T-helper 9 cell (primary cell): ENCODE measurements at places on chromosomes 5 and 9.

DNA sequence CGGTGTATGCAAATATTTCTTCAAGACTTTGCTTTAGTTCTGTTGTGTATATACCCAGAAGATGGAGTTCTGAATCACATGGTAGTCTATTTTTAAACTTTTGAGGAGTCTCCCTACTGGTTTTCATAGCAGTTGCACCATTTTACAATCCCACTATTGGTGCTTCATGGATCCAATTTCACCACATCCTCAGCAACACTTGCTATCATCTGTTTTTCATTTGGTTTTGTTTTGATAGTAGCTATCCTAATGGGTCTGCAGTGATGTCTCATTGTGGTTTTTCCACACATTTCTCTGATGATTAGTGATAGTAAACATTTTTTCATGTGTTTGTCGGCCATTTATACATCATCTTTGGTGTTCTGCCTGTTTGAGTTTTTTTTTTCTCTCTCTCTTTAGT lies 1339.3 kb downstream of the EFNA5 start:
- no peak for DNase-seq

GRCh38 chr9:4082948-4083347 lies 216.9 kb downstream of the GLIS3 start:
- DNase-seq, result no peak

DNA sequence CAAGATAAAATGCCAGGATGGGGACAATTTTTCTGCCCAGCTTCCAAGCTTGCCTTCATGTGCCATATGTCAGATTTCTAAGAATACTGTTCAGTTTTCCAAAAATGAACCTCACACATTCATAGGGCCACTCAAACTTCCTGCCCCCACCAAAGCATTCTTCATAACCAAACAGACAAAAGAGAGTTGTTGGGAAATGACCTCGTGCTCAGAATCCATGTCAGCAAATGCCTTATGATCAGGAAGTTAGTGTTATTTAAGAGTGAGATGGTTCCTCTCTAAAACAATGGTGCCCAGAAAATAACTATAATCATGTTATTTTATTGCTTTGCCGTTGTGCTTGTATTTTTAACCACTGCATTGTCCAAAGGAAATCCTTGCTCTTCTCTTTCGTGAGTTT lies 208.2 kb downstream of the ZNF608 start:
- DNase-seq, result no peak

- no peak for DNase-seq
Measured at GRCh38 chr9:68947015-68947414, 66.9 kb downstream of the PRKACG start.

DNA sequence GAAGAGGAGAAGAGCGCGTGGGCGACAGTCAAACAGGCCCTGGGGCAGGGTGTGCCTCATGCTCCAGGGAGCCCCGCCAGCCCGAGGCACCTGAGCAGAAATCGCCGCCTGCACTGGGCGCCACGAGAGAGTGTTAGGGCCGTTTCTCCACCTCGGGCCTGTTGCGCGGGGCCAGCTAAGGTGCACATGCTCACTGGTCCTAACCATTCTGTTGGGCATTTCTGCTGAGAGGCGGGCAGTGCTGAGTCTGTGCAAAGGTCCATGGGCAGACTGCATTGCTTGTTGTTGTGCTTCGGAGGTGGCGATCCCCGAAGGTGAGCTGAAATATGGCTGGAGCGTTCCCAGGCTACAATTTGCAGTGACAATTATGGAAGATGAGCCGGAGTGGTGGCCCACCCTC lies 367.8 kb upstream of the SPATA31A5 start:
- DNase-seq, result no peak

DNA sequence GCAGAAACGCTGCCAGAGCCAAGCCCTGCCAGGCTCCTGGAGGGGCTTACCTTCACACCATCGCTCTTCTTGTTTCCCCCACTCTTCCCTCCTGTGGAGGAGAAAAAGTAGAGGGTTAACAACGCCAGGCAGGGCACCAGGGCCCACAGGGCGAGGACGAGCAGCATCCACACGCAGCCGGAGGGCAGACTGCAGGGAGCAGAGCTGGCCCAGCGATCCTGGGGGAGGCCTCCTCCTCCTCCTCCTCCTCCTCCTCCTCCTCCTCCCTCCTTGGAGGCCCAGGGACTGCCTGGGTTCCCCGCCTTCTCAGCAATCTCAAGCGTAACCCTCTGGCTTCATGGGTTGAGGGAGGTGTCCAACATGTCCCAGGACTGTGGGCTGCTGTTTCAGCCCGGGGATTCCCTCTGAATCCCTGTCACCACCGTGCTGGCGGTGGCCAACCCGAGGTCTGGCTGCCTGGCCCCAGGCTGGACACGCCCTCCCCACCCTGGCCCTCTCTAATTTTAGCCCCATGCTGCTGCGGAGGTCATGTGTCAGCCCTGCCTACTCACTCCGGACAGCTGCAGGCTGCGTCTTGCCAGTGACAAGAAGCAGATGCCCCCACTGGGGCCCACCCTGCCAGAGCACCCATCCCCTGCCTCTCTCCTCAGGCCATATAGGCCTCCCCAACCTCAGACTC lies 44.3 kb downstream of the CAMK2A start:
- DNase-seq, result no peak

DNA sequence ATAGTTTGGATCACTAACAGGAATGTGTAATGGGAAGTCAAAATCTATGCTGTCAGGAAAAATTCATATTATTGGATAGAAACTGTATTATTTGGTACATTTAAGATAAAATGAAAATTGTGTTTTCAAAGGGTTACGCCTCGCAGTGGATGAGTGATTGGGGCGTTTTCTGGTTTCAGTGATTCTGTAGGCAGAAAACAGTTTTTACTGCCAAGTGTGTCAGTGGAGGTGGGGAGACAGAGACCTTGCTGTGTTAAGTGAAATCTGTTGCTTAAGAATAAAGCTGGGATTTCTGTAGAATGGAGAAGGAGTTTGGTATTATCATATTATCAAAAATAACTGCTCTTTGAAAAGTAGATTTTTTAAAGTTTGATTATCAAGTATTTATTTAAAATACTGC lies 69.7 kb downstream of the GHR start:
- no peak for DNase-seq

DNA sequence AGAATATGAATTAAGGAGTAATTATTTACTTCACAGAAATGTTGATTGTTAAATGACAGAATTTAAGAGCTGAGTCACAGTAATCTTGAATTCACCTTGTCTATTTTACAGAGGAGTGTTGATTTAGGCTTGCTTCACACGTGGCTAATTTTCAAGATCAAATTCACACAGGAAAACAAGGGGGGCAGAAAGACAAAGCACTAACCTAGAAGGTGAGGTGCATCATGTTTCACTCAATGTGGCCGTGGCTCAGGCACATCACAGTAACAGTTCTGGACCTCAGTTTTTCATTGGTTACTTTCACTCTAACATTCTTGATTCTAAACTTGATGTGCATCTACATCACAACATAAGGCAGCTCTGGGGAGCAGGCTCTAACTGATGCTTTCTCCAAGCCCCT lies 69.6 kb upstream of the GNAQ start:
- no peak for DNase-seq

DNA sequence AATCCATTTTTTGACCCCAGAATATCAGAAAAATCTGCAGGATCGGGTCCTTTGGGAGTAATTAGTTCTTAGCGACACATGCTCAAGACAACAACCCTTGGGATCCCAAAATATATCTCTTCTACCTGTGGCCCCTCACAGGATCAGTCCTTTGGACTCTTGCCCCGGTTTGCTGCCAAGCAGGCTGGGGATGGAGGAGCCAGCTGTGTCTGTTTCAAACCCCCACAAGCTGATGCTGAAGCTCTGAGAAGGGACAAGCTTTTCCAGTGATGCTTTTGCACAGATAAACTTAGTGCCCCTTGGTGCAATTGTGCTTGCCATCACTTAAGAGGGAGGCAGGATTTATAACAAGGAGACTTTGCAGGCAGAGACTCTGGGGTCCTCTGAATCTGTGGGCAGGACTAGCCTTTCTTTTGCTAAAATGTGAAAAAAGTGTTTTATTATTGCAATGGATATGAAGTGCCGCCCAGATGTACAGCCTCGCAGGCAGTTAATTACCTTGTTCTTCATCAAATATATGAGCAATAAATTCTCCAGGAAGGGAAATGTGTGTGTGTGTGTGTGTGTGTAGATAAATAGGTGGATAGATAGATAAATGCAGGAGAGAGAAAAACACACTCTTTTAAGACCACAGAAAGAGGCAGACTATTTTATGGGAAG lies 9.6 kb upstream of the LHX2 start:
- no peak for DNase-seq

DNA sequence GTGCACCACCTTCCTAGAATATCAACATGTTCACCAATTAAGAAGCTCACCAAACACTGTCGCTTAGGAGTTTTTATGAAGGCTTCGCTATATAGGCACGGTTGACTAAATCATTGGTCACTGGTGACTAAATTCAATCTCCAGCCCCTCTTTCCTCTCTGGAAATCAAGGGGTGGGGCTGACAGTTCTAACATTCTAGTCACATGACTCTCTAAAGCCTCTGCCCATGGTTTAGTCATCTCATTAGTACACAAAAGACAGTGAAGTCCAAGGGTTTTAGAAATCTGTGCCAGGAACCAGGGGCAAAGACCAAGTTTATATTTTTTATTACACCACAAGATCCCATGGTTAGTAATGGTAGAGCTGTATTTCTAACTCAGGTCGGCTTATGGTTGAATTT lies 243.2 kb downstream of the ELAVL2 start:
- no peak for DNase-seq

DNA sequence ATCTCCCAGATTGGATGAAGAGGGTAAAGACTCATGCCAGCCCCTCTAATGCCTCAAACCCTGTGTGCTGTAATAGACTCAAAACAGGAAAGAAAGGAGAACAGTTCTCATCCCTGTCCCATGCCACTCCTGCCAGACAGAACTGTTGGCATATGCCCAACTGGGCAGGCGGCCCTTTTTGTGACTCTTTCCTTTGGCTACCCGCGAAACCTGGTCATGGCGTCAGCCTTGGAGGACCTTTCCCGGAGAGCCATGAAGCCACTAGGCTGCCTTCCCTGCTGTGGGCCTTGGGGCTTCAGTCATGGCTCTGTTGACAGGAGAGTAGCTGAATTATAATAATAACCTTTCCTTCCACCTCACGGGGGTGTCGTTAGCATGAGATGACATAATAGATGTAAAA lies 75.9 kb upstream of the SEMA6A start:
- DNase-seq, result no peak

DNA sequence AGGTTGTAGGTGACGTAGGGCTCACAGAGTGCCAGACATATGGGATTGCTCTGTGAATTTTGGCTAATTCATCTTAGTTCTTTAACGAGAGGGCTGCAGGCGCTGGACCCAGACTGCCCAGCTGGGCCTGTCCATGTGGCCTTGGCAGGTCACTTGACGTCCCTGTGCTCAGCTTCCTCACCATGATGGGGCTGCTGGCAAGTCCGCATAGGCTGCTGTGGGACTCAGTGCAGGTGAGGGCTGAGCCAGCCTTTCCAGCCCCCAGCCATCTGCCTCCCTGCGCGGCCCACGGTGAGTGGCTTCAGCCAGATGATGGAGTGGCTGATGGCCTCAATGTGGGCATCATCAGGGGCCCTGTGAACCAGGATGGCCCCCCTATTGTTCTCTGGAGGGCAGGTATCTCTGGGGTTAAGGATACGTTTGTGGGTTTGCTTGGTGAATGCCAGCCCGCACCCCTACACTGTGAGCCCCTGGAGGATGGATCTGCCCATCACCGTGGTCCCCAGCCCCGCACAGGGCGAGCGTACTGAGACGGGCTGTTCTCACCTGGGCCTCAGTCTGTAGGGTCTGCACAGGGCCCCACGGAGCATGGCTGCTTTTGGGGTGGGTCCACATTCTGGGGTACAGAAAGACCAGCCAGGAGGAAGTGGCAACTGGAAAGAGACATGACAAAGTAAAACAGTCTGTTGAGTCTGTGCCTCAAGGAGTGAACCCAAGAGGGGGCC lies 3.7 kb downstream of the CARD19 start:
- no peak for DNase-seq

DNA sequence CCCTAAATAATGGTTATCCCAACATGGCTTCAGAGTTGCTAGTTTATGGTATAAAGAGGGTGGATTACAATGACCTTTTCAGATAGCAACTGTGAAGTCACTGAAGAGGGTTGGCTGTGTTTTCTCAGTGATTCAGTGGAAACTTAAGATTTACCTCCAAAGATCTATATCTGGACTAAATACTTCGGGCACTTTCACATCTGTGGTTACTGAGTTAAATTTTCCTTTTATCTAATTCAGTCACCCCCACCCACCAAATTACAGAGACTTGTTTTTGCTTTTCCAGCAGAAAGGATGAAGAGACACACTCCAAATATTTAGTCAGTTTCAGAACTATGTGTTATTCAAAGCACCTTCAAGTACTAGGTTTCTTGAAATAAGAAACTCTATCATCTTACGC lies 573.2 kb downstream of the CCDC171 start:
- DNase-seq, result no peak

- no peak for DNase-seq
Measured at GRCh38 chr9:7139886-7140285, 382.1 kb downstream of the KDM4C start.

GRCh38 chr5:172695232-172696054 lies 54.4 kb downstream of the NEURL1B start:
- DNase-seq, result no peak

GRCh38 chr9:70073193-70073592 lies 29.5 kb downstream of the MAMDC2 start:
- no peak for DNase-seq

- DNase-seq, result no peak
Measured at GRCh38 chr5:114702136-114702535, 340.3 kb downstream of the KCNN2 start.

DNA sequence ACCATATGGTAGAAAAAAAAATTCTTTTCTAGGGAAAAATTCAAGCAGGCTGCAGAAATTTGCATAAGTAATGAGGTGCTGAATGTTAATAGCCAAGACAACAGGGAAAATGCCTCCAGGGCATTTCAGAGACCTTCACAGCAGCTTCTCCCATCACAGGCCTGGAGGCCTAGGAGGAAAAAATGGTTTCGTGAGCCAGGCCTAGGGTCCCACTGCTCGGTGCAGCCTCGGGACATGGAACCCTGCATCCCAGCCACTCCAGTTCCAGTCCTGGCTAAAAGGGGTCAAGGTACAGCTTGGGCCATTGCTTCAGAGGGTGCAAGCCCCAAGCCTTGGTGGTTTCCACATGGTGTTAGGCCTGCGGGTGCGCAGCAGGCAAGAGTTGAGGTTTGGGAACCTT lies 436.0 kb upstream of the SMC2 start:
- DNase-seq, result no peak

DNA sequence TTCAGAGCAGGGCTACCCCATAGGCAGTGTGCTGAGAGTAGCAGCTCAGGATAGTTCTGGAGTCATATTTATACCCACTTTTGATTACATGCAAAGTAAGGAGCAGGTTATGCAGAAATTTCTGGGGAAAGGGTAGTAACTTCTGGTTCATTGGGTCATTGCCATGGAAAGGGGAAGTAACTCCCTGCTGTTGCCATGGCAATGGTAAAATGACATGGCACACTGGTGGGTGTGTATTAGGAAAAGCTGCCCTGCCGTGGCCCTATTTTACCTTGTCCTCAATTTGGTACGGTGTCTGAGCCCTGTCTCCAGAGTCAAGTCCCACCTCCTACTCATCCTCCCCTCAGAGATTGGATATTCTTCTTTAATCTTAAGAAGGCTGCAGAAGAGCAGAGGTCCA lies 526.7 kb upstream of the TYRP1 start:
- DNase-seq, result no peak

GRCh38 chr5:175385691-175386362 lies 58.2 kb downstream of the DRD1 start:
- no peak for DNase-seq

GRCh38 chr5:79547982-79548381 lies 34.0 kb upstream of the HOMER1 start:
- no peak for DNase-seq
